T-helper 2 cell (primary cell): ENCODE measurements at places on chromosomes 3 and 15.

GRCh38 chr3:10781981-10782380 lies 34.0 kb upstream of the SLC6A11 start:
- DNase-seq: no peak

DNA sequence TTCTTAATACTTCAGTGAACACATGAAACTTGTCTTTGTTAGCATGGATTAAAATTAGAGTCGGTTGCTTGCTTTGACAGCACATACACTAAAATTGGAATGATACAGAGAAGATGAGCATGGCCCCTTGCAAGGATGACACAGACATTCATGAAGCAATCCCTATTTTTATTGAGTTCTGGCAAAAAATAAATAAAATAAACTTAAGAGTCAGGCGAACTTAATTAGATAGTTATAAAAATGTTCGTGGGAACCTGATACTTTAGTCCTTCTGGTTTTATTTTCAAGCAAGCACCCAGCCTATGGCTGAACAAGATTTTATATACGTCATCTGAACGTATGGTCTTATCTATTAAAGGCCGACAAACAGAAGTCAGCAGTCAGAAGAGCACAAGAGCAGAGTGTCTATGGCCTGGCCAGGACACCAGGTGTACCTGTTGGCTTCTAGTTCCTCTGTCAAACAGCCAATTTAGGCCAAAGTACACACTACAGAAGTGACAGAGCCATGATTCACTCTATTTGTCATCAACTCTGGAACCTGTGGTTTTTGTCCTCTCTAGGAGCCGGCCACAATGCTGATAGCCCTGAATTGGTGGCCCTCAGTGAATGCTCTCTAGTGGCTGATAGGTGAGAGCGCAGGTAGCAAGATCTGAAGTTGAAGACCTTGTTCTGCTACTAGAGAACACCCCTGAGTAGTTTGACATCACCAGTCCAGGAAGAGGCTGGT lies 64.3 kb downstream of the LEO1 start:
- no peak for DNase-seq

DNA sequence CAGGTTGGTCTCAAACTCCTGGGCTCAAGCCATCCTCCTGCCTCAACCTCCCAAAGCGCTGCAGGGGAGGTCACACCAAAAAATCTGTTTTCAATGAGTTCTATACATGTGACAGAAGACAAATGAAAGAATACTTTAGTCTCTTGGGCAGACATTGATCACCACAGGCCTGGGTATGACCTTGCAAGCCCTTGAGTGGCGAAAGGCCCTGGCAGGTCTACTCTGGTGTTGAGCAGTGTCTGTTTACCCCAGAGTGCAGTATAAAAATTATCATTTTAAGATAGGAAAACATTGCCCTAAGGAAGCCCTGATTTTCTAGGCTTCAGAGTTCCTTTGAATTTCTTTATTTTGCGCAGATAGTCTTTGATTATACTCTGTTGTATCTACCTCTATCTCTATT lies 61.6 kb upstream of the GBE1 start:
- no peak for DNase-seq

DNA sequence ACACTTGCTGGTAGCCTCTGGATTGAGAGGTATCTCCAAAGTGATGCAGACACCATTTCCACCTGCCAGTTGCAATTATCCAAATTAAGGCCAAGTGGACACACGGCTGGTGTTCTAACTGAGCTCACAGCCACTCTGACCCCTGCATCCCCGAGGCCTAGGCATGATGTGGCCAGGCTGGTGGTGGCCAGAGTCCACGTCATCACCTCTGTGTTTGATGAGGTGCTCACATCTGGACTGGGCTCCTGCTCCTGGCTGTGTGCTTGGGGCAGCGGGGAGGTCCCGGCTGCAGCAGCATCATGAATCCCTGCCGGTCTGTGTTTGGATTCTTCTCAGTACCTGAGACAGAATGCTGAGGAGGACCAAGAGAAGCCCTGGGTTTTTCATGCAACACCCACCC lies 4.9 kb downstream of the OXTR start:
- no peak for DNase-seq
